ENCODE measurements at places on chromosomes 7 and 10.
A peak's percentile ranks its signal among the peaks of the same experiment; 100 is the strongest.

DNA sequence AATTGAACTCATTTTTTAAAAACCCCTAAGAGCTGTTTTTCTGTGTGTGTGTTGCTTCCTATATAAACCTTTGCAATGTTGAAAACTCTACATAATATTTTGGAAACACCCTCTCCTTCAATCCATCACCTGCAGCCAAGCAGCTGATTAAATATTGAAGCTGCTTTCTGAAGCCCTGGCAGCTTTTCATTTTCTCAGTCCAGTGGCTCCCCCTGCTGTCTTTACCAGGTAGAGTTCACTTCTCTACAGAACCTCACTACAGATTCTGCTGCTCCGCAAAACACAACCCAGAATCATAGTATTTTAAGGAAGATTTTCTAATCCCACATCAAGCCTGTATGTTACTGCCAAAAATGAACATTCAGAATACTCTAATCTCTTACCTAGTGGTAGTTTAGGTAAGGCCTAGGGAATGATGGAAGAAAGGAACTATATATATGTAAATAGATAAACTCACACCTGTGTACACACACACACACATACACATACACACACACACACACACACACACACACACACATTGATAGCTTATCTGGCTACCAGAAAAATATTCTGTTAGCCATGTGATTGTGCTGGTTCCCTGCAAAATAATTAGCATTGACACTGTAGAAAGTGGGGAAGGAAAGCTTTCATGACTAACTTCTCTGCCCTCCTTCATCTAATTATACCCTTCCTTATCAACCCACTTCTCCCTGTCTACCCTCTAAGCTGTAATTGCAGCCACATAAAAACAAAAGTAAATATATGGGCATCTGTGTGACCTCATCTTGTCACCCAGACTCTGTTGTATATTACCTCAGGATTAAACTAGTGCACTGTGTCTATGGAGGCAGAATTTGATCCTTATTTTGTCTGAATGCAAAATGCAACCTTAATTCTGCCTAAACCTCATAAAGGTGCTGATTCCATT lies 229.5 kb upstream of the FZD1 start:
- DNase-seq = peak; percentile 43

DNA sequence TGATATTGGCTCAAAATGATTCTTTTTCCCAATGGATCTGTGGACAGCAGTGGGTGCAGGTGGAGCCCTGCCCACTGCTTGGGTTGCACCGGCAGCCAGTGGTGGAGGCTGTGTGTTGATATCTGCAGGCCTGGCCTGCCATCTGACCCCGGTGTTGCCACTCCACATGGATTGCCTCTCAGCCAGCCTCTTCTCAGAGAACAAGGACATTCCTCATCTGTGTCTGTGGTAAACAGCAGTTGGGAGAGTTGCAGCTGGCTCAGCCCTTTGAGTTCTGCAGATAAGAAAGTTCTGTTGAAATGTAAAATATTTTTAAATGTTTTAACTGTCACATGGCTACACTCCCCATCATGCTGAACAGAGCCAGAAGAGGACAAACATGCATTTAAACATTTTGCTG lies 374.9 kb upstream of the CELF2 start:
- no peak for DNase-seq

DNA sequence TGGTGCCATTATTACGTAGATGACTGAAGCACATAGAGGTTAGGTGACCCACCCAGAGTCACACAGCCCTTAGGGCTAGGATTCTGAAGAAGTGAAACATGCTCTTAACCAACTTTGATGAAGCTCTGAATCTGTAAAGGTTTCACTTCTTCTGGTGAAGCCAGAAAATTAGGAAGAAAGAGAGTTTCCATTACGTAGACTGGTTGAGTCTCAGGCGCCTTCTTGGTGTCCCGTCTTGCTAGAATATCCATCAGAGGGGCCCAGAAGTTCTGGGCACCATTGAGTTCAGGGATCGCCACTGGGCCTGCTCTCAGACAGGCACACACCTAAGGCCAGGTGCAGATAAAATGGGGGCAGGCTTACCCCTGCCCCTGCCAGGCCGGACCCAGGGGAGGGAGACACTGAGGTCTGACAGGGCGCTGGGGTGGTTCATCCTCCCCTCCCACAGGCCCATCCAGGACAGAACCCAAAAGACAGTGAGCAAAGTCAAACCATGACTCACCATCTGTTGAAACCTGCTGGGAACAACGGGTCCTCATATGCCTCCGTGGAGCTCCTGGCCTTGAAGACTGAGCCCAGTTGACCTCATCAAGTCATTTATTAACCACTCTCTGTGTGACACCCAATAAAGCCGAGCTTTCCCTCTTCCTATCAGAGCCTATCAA lies 33.2 kb downstream of the DRGX start:
- no peak for DNase-seq

GRCh38 chr7:66928388-66928787 lies 7.4 kb downstream of the TMEM248 start:
- DNase-seq = no peak

DNA sequence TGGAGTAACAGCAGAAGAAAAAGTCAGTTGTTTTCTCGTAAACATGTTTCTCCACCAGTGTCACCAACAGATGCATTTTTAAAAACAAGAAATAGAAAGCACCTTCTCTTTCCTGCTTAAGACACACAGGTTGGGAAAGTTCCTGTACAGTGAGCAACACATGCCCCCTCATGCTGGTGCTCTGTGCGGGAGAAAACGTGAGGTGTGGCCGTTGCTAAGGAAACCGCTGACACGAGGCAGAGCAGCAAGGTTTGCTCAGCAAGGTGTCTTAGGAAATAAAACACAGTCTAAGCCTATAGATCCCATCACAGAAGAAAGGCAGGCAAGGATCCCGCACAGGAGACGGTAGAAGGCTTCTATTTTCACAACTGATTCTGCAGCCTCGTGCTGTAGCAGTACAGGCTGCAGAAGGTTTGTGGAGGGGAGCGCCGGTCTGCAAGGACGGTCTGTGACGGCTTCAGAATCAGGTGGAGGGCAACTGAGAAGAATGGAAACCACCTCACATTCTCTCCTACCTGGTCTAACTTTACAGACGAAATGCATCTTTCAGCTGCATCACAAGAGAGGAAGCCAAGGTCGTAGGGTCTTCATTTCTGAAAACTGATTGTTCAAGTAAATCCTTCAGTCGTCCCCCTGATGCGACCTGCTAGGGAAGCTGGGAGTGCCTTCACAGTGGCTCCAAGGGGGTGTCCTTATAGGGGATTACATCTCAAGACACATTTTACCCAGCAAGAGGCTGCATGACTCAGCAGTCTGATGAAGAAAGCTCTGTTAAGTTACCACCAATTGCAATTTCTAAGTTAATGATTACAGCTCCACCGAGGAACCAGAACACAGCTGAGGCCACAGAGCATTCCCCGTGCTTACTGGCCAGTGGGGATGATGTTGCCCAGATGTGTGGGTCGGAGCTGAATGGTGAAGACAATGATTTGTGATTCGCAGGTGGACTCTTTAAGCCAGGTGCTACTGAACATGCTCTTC lies 150.7 kb upstream of the KLF14 start:
- no peak for DNase-seq

GRCh38 chr10:57624066-57624465 lies 643.6 kb downstream of the IPMK start:
- DNase-seq = no peak

DNA sequence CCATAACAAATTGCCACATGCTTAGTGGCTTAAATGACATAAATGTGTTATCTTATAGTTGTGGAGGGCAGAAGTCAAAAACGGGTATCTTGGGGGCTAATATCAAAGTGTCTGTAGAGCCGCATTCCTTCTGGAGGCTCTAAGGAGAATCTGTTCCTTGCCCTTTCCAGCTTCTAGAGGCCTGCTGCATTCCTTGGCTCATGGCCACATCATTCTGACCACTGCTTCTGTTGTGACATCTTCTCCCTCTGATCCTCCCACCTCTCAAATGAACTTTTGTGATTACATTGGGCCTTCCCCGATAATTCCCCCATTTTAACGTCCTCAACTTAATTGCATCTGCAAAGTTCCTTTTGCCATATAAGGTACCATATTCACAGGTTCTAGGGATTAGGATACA lies 76.1 kb downstream of the CYP26A1 start:
- DNase-seq = no peak

- DNase-seq = no peak
Observed at GRCh38 chr7:5700391-5700985, 81.0 kb downstream of the RNF216 start.

- no peak for DNase-seq
Observed at GRCh38 chr10:30781670-30782121, 152.1 kb upstream of the LYZL2 start.

DNA sequence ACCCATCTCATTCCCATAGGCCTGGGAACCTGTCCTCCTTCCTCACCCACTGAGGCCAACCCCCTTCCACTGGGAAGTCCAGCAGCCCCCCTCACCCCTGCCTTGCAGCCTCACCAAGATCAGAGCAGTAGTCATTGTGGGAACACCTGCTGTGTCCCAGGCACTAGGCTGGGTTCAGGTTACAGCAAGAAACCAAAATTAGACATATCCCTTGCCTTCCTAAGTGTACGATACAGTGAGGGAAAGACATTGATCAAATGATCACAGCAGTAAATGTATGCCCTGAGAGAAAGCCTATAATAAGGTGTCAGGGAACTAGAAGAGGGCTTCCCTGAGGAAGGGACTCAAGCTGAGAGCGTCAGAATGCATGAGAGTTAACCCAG lies 17.0 kb upstream of the C10orf105 start:
- DNase-seq = no peak

GRCh38 chr10:17144032-17144431 lies 14.4 kb upstream of the CUBN start:
- DNase-seq = no peak

DNA sequence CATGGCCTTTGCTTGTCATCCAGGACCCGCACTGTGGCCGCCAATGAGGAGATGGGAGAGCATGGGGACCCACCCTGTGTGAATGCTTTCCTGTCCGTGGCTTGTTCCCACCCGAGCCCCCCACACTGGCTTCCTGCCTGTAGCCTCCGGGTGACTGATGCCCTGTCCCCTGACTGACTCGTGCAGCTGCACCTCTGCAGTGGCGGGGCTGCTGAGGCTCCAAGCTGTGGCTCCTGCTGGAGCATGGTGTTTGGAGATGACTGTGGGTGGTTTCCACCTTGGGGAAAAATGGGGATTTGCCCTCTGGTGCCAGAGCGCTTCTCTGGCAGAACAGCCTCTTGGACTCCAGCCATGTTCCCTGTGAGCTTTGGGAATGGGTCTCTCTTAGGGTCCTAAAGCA lies 2.1 kb downstream of the CAMK1D start:
- no peak for DNase-seq

DNA sequence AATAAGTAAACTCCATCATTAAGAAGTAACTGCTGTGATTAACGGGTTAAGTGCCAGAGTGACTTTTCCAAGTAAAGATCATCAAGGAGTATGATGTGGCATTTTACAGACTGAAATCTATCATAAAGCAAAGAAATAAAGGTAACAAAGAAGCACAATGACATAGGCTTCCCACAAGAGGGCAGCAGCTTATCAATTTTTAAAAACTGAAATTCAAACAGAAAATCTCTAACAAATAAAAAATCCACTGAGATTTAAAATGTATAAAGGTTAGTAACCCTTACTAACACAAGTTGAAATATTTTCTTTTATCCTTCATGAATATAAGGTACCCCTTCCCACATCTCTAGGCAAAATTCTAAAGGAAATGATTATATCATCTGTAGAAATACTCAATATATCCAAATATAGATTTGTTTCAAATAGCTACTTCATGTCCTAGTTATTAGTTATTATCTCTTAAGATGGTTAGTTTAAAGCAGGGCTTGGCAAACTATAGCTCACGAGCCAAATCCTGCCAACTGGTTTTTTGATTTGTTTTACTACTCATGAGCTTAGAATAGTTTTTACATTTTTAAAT lies 29.2 kb downstream of the FAM3C start:
- no peak for DNase-seq

GRCh38 chr7:65225422-65226006 lies 148.1 kb upstream of the ZNF92 start:
- DNase-seq = no peak

- DNase-seq = no peak
Observed at GRCh38 chr10:68516766-68517165, 10.6 kb downstream of the SLC25A16 start.
